Smooth muscle cell of the brain vasculature (primary cell): ENCODE measurements at places on chromosomes 5 and 9.

GRCh38 chr9:4114569-4115505 lies 185.0 kb downstream of the GLIS3 start:
- no peak for DNase-seq

DNA sequence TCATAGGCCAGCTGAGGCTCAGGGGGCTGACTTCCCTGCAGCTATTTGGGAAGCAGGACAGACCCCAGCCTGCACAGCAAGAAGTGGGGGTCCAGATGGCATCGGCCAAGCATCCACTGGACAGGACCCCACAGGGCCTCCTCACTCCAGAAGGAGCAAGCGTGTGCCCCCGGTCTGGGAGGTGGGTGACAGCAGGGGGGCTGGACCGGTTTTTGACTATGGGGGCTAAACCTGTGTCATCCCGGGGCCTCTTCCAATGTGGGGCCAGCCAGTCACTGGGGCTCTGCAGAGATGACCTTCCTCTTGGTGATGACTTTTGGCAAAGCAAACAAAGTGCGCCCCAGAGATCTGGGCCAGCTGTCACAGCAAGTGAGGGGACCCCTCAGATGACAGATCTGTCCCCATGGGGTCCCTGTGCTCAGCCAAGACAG lies 163.9 kb downstream of the OLFM1 start:
- no peak for DNase-seq

- DNase-seq = no peak
Measured at GRCh38 chr9:81083067-81083466, 606.3 kb downstream of the TLE1 start.

- DNase-seq = no peak
Measured at GRCh38 chr5:176491901-176492300, 43.7 kb downstream of the FAF2 start.
